AG04449 (cell line): ENCODE measurements at places on chromosomes 6 and 20.

- DNase-seq = no peak
Observed at GRCh38 chr6:138237463-138237862, 19.2 kb upstream of the PBOV1 start.

DNA sequence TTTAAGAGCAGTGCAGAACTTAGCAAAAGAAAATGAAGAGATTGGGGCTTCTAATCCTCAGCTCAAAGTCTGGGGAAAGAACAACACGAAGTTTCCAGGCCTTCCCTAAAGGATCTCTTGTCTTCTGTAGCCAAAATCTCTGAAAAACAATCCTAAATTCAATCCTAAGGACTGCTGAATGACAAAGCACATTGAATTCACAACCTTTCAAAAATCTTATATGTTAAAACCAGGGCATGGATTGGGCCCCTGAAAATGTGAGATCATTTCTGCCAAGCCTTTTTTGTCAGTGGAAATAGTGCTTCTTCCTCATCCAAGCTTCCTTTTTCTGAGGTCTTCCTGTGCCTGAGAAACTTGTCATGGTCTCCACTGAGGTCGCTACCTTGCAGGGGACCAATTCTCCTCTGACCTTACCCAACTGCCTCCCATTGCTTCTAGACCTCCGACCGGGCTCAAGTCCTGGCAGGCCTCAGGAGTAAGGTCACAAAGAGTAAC is 126.2 kb upstream of the ARID1B start:
- no peak for DNase-seq

- peak; percentile 74 for DNase-seq
Observed at GRCh38 chr6:154733626-154734382, 588 bp downstream of the SCAF8 start.

DNA sequence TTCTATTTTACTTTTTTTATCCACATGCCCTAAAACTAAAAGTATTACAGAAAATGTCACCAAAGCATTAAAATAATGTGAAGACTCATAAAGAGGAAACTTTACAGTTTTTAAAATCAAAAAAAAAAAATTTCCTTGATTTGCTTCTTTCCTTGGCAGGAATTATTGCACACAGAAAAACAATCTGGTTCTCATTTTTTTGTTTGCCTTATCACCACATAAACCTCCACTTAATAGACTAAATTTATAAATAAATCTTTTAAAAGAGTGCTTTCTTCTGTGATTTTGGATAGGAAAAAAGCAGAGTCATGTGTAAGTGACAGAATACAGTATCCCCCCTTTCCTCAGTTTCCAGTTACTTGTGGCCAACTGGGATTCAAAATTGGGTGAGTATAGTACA is 695.1 kb upstream of the CITED2 start:
- no peak for DNase-seq

- DNase-seq = no peak
Observed at GRCh38 chr20:7137395-7138151, 370.1 kb downstream of the BMP2 start.

- no peak for DNase-seq
Observed at GRCh38 chr6:51644426-51644825, 443.0 kb downstream of the PKHD1 start.

GRCh38 chr20:48354320-48354876 is 473.4 kb downstream of the PREX1 start:
- DNase-seq = no peak

- DNase-seq = no peak
Observed at GRCh38 chr6:152008779-152009178, 201.3 kb downstream of the ESR1 start.

DNA sequence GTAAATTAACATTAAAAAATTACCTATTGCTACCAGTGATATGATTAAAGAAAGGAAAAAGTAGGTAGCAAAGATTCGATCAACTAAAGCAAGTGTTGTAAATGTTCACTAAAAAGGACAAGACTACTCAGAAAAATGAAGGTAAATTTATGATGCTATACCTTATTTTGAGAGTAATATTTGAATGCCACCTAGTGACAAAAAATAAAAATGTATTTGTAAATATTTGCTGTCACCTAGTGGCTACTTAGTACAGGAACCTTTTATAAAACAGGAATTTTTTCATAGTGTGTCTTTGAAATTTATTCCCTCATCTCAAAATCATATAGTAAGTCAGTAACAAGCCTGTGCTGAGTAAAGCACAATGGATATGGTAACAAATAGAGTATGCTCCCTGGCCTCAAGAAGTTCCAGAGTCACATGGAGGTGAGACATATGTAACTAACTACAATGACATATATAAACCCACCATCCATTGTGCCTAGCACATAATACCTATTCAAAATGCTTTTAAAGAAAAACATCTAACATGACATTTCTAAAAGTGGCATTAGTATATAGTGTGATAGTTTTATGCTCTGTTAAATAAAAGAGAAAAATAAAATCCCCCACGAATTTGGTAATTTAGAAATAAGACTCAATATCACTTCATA is 193.1 kb upstream of the SIM1 start:
- DNase-seq = no peak

- DNase-seq = no peak
Observed at GRCh38 chr6:166595949-166596348, 9.5 kb upstream of the RAMACL start.

- no peak for DNase-seq
Observed at GRCh38 chr20:11755071-11755841, 162.4 kb upstream of the BTBD3 start.

GRCh38 chr6:40440053-40440452 is 147.1 kb downstream of the LRFN2 start:
- no peak for DNase-seq

DNA sequence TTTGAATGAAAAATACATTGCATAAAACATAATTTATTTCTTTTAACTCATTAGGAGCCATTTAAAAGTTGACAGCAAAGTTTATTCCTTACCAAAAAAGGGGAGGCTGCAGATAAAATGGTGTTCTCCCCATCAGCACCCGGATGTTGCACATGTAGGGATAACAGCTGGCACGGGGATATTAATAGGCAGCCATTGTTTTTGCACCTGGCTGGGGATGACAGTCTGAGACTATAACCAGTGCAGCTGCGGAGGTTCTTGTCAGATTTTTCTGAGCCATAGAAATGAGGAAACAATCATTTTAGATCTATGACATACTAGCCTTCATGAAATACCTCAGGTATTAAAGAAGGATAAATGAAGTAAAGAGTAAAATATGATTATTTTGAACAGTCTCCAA is 20.1 kb upstream of the HECA start:
- DNase-seq = no peak

DNA sequence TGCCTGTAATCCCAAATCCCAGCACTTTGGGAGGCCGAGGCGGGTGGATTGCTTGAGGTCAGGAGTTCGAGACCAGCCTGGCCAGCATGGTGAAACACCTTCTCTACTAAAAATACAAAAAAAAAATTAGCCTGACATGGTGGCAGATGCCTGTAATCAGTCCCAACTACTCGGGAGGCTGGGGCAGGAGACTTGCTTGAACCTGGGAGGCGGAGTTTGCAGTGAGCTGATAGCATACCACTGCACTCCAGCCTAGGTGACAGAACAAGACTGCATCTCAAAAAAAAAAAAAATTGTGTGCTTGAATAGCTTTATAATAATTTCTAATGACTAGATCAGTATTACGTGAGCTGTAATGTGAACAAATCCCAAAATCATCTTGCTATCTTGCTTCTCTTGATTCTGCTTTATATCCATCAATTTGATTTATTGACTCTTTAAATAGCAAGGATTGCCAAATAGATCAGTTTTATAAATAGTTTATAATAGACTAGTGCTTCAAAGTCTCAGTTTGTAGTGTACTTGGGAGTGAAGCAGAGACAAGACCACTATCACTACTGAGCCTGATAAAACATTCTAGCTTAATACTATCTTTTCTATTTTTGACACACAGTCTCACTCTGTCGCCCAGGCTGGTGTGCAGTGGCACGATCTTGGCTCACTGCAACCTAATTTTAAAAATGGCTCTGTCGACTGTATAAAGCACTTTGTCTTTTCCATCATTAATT is 7.1 kb downstream of the AMD1 start:
- DNase-seq = no peak

DNA sequence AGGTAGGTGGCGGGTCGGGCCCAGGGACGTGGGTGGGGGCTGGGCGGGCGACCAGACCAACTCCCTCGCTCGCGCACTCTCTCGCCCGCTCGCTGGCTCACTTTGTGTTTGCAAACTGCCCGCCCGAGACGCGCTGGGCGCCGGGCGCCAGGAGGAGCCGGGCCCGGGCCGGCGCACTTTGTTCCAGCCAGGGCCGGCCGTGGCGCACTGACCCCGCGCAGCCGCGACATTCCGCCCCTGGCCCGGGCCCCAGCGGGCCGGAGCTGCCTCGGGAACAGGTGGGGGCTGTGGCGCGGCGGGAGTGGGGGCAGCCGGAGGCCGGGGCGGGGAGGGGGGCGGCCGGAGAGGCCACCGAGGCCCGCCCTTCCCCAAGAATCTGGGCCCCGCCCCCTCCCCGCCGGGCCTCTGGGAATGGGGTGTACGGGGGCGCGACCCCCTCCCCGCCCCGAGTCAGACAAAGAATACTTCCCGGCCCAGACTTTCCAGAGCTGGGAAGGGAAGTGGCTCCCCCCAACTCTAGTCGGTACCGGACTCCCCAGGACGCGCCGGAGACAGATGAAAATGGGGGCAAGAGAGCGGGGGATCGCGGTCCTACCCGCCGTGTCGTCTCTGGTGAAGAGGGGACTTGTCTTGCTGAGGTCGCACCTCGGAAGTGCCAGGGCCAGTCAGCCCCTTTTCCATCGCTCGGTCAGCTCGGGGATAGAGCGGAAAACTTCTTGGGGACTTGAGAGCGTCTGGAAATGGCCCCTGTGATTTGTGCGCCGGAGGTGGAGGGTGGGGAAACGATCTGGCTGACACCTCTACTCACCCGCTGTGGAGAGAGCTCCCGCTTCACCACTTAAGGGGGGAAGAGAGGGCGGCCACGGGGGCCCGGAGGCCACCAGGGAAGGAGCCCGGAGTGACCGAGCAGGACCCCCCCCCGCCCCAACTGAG is 951 bp downstream of the FOXP4 start:
- DNase-seq = no peak

DNA sequence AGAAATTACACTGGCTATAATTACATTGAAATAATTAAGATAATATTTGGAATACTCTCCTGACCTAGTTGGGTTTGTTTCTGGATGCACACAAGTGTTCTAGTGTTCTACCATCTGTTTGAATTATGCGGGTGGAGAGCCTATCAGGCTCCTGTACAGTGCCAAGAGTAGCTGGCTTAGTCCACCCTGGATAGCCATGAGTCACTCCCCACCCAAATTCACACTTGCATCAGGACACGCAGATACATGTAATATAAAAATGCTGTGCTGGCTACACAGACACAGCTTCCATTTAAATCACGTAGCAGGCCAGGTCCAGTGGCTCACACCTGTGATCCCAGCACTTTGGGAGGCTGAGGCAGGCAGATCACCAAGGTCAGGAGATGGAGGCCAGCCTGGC is 686.2 kb upstream of the SLC35B3 start:
- no peak for DNase-seq

DNA sequence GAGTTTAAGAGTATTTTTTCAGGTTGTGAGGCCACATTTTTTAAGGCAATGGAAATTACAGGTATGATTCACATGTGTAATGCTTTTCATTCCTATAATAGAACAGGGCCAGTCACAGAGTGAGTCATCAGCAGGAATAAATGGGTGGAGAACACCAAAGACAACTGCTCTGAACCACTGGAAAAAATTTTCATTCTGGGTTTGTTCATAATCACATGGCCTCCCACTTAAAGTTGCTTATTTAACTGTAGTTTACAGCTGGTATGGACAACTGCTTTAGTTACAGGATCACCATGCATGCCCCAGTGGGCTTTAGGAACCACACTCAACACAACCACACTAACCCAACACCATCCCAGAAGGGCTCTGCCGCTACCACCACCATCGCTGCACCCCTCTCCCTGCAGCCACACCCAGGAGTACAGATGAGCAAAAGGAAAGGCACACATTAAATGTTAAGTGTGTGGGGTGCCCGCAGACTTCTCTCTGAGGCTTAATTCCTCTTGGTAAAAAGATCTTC is 107.0 kb upstream of the DST start:
- DNase-seq = no peak

DNA sequence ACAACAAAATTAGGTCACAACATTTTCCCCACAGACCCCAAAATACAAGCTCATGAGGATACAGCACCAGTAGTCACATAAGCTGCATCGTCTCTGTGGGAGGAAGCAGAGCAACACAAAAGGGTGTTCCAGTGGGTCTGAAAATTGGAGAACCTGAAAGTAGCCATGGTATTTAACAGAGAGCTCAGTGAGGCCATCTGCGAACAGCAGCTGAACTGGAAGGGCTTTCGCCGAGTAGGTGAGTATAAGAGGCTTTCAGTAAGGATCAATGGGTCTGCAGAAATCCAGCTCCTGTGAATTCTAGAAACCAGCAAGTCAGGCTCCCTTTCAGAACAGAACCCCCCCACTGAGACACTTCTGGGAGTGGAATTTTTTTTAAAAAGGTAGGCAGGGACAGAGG is 120.0 kb upstream of the RREB1 start:
- DNase-seq = no peak

GRCh38 chr6:124487623-124488431 is 474.4 kb upstream of the RNF217 start:
- no peak for DNase-seq

- no peak for DNase-seq
Observed at GRCh38 chr6:134835993-134836392, 113.9 kb downstream of the ALDH8A1 start.

GRCh38 chr6:166156942-166157341 is 10.7 kb downstream of the TBXT start:
- no peak for DNase-seq

DNA sequence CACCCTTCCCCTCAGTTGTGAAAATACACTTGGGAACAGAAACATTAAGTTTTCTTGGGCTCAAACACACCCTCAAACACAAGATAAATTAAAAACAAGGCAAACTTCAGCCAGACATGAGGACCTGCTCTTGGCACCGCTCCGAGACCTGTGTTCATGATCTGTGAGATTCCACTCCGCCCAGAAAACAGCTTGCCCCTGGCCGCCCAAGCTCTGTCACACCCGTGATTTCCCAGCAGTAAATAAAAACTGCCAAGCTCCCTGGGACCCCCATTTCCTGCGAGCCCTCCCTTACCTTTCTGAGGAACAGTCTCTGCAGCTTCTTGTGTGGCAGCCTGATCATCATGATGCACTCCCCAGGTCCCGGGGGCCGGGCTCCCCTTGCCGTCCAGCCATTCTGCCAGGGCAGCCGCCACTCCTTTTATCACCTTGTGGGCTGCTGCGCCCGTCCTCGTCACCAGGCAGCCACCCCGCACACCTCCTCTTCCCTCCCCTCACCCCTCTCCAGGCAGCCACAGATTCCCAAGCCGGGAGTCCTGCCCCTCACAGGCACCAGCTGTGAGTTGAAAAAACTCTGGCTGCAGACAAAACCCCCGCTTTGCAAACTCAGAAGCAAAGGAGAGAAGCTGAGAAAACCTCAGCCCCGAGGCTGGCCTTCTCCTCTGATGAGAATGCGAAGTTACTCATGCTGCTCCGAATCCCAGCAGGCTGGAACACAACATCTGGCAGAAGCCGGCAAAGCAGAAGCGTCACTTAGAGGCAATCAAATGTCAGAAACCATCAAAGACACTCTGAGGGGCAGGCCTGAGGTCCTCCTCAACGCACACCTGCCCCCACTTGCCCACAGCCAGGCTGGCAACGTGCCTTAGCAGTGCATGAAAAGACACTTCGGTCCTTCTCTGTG is 130.4 kb upstream of the RPS6KA2 start:
- no peak for DNase-seq

- DNase-seq = no peak
Observed at GRCh38 chr20:32072168-32072750, 20.2 kb downstream of the HCK start.

- DNase-seq = no peak
Observed at GRCh38 chr6:43786664-43787329, 16.8 kb downstream of the VEGFA start.
